Bladder microvascular endothelial cell (primary cell): ENCODE measurements at places on chromosomes 6 and 20. TPM values are rescaled to one million over a fixed set of nuclear protein-coding genes. Genes with fewer than 3 reads are reported as not detected.

The CCDC170 gene
- total RNA-seq: under 0.01 TPM in 1 of 2 replicates, not detected in the other

The NOX3 gene
- not detected in 2 replicates for total RNA-seq

The BPIFA1 gene
- not detected in 2 replicates for total RNA-seq

The BPIFB1 gene
- not detected in 2 replicates for total RNA-seq

The BHLHE23 gene
- not detected in 2 replicates for total RNA-seq

The VEGFA gene
- 2.6 and 12.5 TPM in 2 replicates for total RNA-seq

The SLC17A1 gene
- not detected in 2 replicates for total RNA-seq
